ENCODE measurements at places on chromosomes 4 and X. TPM values are rescaled to one million over a fixed set of nuclear protein-coding genes. Genes with fewer than 3 reads are reported as not detected.

The AFF1 gene
- 77.8 TPM for total RNA-seq

The DCAF4L1 gene
- total RNA-seq, result 0.32 TPM

The WAS gene
- 2.6 TPM for total RNA-seq

The MEPE gene
- total RNA-seq, result not detected

DNA sequence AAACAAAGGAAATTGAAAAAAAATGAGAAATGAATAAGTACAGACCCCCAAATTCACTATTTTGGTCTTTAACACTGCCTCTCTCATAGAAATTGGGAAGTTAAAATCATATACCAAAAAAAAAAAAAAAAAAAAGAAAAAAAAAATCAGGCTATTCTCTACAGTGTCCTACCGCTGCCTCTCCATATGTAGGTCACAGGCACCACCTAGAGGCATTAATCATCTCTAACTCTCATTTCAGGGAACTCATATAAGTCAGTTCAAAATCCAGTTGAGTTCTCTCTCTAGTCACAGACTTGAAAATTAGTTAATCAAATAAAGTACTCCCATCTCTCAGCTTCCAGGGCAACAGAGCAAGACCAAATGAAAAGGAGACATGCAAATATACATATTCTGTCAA, 47.9 kb downstream of the COX18 start:
- DNase-seq, result no peak

GRCh38 chr4:176959980-176960379, 167.3 kb upstream of the VEGFC start:
- no peak for DNase-seq

DNA sequence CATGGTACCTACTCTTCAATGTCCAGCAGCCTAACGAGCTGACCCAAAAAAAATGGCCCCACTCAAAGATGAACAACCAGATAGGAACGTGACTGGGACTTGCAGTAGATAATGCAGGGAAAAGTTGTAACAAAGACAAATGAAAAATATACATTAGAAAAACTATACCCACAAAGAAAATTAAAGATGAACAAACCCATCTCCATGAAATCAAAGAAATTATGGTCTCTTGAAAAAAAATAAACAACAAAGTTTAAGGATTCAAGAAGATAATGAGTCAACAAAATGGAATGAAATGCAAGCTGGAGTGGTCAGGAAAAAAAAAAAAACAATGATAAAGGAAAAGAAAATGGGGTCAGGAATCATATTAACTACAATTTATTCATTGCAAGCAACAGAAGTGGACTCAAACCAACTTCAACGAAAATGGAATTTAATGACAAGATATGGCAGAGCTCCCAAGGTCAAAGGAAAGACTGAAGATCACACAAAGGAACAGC, 309.8 kb upstream of the GALNT7 start:
- no peak for DNase-seq

DNA sequence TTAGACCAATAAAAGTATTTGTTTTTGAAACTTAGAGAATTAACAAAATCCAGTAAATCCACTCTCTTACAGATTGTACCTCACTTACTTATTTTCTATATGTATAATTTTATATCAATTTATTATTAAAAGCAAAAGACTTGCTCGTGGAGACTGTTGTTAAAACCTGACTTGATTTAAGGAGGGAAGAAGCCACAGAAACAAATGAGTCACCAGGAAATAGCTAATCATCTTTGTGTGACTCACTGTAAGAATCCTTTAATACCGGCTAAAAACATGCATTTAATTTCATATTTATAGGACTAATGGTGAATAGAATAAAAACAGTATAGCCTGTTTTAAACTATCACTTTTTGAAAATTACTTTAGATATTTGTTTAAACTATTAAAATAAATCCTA, 29.9 kb upstream of the UBE2NL start:
- no peak for DNase-seq

DNA sequence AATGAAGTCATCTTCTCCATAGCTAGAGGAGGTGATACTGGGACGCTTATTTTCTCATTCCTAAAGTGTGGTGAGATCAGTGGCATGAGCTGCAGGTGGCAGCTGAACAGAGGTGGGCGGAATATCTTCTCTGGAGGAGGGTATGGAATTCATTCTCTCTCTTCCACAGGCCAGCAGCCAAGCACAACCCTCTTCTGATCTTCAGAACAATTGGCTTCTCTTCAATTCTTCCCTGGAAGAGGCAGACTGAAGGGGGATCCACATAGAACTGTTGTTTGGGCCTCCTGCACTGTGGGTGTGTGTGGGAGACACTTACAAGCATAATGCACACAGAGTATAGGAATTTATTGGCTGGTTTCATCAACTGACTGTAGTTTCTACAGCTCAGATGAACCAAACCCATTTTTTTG, 180.4 kb upstream of the RASGEF1B start:
- no peak for DNase-seq

DNA sequence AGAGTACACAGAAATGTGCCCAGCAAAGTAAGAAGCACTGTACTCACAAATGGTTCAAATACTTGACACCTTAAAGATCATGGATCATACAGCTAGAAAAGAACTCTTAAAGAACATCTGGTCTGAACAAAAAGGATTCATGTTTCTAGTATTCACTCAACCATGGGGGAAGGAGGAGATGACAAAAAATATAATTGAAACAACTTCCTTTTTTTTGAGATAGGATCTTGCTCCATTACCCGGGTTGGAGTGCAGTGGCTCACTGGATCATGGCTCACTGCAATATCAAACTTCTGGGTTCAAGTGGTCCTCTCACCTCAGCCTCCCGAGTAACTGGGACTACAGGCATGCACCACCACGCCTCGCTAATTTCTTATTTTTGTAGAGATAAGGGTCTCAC, 6.0 kb downstream of the DHX15 start:
- no peak for DNase-seq

DNA sequence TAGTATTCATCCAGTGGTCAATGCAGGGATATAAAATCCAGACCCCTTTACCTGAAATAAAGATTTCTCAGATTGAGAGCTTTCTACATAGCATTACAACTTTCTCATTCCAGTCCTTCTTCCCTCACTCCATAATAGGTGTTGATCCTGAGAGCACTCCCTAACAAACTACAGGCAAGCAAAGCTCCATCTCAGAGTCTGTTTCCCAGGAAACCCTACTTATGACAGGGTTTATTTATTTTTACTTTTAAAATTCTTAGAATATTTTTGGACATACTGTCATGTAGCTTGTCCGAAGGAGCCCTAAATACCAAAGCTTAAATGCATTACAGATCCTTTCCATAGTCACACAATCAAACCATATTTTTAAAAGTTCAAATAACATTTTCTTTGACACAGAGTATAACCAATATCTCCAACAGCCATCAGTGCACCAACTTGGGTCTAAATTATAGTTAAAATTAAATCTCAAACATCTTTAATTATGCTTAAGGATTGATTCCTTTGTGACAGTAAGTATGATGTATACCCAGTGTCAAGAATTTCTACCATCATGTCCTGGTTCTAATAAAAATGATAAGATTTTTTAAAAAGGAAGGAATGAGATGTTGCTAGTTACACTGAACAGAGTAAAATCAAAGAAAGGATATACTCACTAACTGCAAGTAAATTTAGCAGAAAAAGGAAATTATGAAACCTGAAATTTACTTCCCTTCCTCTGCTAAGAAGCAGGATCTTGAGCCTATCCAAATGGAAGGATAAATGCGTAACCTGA, 580.4 kb upstream of the ADGRL3 start:
- DNase-seq, result no peak

DNA sequence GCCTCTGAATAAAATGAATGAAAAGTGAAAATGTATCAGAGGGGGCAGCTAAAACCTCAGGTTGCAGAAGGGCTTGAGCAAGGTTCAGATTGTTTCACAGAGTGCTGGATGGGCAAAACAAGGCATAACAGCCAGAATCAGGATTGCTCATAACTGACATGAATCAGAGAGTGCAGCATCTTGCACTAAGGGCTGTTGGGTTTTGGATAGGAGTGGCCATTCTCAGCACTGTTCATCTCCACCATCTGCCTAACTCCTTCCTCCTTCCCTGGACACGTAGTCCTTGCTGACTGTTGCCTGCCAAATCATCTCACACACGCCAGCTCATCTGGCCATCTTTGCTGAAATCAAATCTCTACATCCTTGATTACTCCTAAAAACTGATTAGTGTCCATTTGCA, 75.3 kb upstream of the C1QTNF7 start:
- DNase-seq, result no peak

DNA sequence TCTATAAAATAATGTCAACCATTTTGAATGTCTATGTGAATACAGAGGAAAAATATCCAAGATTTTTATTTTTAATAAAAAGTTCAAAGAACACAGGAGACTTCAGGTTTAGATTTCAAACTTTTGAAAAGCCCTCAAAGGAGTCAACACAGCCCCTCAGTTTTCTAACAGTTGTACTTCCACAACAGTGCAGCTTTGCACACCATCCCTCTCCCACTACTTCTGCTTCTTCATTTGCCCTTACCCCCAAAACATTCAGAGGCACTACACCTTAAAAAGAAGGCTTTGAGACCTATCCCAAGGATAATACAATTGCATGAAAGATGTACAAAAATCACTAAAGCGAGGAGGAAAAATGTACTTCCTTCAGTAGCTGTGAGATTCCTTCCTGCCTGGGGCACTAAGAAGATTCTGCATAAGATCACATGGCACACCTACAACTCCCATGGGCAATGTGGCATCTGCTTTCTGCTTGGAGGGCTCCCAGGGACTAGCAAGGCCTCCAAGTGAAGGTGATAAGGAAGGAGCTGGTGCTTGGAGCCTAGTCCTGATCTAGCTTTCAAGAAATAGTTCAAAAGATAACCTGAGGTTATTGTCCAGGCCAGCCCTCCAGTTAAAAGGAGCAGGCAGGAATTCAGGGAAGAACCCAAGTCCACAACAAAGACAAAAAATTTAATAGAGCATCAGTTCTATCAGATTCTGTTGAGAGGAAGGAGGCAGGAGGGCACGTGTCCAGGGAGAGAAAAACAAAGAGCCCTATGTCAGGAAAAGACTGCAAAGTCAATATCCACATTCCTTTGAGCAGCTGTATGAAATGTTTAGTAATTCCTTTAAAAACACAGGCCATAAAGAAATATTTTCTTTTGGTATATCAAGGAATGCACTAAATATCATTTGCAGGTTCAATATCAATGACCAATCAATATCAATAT, 19.1 kb downstream of the ARAP2 start:
- no peak for DNase-seq

DNA sequence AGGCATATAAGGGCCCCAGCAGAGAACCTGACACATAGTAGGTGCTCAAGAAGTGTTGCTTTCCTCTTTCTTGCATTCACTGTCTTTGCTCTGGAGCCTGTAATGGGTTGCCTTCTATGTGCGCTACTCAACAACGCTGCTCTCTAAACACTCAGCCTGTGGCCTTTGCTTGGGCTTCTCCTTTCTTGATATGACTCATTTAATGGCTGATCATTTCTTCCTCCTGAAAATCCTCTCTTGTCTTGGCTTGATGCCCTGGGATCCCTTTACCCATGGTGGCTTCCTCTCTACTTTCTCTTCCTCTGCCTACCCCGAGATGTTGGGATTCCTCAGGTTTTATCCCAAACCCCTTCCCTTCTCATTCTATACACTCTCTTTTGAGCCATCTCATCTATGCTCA, 19.9 kb upstream of the PJA1 start:
- no peak for DNase-seq

DNA sequence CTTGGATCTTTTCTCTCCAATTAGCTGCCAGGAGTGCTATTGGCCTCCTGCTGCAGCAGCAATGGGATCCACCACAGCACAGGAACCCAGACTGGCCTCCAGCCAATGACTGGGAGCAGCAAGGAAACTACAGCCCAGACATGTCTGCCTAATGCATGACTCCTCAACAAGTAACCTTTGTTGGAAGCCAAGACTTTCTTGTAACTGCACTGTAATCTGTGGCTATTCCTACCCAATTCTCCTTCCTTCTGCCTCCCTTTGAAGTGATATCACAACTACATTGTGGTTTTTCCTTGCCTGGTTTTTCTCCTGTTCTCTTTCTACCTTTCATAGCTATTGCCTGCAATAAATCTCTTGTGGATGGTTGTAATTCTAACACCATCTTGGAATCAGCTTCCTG, 39.8 kb downstream of the SNCA start:
- DNase-seq, result peak; percentile 29

DNA sequence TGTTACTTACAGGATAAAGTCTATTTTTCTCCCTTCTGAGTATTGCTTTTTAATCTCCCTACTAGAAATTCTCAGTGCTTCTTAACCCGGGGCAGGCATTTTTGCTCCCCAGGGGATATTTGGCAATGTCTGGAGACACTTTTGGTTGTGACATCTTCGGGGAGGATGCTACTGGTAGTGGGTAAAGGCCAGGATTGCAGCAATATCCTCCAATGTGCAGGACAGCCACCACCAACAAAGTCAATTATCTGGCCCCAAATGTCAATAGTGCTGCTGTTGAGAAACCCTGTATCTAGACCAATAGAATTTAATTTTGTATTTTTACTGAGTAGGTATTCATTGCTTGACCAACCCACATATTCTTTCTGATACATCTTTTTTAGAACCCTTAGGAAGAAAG, 669.5 kb upstream of the MAGEB2 start:
- no peak for DNase-seq

DNA sequence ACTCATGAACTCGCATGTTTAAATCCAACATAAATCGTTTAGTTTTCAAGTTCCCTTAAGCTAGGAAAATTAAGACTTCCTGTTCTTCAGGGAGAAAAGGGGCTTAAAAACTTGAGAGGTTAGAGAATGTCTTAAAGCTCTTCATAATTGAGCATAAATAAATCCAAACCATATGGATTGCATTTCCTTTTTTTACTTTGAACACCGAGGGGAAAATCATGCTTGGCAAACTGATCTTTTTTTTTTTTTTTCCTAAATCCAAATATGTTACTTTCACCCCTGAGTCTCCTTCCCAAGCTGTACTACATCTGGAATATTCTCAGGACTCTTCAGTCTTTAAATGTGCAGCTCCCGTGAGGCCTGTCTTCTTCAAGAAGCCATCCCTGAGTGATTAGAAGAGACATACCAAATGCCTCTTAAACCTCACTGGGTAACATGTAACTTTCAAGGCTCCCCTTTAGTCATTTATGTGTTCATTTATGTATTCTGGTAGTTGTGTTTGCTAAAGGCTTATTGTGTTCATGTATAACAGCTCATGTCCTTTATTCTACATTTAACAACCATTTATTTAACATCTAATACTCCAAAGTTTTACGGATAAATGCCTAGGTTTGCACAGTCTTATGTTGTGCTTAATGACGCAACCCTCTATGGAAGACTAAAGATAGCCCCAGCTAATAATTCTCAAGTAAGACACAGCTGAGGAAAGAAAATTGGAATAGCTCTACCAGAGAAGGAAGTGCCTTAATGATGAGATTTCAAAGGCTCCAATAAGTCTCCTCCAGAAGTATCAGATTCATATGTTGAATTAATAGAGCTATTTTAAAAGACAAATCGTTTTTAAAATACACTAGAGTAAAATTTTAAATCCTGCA, 107.0 kb downstream of the AGTR2 start:
- no peak for DNase-seq

DNA sequence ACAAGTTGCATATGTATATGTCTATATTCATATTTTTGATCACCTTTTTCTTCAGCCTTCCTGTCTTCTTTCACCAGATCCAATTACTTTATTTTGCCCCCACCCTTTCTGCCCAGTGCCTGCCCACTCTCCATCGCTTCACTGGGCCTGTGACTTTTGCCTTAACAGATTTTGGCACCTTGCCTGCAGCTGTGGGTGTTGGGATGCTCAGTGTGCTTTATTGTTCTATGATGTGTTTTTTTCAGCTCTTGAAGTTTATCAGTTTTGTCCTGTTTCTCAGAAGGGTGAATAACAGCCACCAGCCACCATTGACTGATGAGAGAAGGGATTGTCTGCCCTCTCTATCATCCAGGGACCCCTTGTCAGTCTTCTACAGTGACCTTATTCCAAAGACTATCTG, 77.2 kb upstream of the GALNT7 start:
- no peak for DNase-seq
